ENCODE measurements at places on chromosomes 1 and 21. TPM values are rescaled to one million over a fixed set of nuclear protein-coding genes. Genes with fewer than 3 reads are reported as not detected.

GRCh38 chr1:207836591-207837347, 74.2 kb downstream of the CD34 start:
- no peak for DNase-seq

- no peak for DNase-seq
These were observed 278.5 kb downstream of the KCNH1 start for GRCh38 chr1:210855440-210855839.

GRCh38 chr1:158049853-158050252, 56.4 kb downstream of the KIRREL1 start:
- no peak for DNase-seq

DNA sequence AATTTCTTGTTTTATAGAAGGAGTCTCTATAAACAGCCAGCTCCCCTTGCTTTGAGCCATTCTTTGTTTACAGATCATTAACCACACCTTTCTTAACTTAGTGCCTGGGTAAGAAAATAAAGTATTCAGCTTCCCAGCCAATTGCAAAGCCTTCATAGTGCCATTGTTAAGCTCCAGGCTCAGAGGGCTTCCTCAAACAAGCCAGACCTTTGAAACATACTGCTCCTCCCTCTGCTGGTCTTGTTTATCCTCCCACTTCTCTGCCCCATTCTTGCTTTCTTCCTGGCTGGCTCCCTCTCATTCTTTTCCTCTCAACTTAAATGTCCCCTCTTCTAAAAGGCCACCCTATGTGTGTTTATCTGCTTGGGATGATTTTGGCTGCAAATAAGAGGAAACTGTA, 319.4 kb upstream of the ST6GALNAC5 start:
- peak; percentile 1 for DNase-seq

- DNase-seq, result peak; percentile 91
These were observed 91.2 kb downstream of the SLC45A1 start for GRCh38 chr1:8409106-8409505.

DNA sequence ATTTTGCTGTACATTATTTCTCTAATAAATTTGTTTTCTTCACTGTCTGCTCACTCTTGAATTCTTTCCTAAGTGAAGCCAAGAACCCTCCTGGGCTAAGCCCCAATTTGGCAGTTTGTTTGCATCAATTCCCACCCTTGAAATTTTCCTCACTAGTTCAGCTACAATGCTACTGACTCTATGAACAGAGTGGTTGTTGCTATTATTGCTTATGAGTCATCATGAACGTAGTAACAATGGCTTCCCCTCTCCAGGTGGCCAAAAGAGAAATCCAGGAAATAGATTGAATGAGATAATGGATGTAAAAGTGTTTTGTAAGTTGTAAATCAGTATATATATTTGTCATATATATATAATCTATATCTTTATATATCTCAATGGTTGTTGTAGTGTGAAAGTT, 193.0 kb downstream of the URB2 start:
- no peak for DNase-seq

GRCh38 chr1:44339731-44340130, 15.3 kb downstream of the ERI3 start:
- no peak for DNase-seq

DNA sequence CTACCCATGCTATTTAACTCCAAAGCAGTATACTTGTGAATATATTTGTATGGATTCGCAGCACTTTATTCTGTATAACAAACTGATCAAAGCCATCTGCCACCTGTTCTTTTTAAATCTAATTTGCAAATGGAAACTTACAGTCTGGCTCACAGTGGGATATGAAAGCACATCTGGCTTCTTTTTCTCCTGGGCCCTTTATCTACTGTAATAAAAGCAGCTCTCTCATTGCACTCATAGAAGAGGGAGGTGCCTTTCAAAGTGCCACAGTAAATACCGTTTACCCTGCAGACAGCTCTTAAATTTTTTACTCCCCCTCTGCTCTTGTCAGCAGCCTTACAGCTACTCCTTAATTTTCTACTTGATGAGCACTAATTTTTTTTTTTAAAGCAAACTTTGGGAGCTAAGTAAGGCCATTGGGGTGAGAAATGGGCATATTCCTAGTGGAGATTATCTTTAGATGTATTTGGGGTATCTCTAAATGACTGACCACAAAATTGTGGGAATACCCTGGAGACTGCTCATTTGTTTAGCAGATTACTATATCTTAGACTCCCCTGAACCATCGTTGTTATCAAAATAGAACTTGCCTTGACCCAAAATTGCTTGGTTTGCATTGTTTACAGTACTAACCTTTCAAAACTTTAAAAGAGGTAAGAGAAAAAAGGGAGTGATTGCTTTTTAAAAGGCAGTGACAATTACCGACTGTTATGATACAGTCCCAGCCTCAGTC, 110.1 kb downstream of the VPS13D start:
- DNase-seq, result peak; percentile 75

GRCh38 chr1:161206411-161207140, 4.4 kb downstream of the NDUFS2 start:
- peak; percentile 94 for DNase-seq

DNA sequence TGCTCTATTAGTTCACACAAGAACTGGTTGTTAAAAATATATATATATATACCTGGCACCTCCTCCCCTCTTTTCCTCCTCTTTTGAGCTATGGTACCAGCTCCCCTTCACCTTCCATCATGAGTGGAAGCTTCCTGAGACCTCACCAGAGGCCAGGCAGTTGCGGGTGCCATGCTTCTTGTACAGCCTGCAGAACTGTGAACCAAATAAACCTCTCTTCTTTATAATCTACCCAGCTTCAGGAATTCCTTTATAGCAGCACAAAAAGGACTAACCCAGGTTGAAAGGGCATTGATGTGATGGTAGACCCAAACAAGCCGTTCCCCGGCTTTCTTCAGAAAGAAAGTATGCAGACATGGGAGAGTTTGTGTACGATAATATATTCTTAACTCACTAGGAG, 14.9 kb downstream of the RSPH1 start:
- DNase-seq, result no peak

DNA sequence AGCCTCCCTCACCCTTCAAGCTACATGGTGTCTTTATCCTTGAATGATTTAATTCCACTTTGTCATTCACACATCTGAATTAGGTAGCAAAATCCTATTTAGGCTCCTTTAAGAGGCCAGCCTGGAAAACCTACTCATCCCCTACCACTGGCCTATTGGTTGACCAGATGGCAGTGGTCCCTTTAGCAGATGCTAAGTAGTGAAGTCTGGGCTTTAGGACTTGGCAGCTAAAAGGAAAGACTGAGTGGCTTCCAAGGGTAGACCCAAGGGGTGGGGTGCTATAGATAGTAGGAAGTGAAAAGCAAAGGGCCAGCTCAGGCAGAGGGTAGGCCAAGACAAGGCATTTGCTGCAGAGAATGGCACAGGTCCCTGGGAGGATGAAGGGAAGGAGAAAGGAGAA, 46.6 kb downstream of the KCNJ6 start:
- no peak for DNase-seq

- DNase-seq, result no peak
These were observed 595.3 kb downstream of the PTPRU start for GRCh38 chr1:29831500-29832117.

DNA sequence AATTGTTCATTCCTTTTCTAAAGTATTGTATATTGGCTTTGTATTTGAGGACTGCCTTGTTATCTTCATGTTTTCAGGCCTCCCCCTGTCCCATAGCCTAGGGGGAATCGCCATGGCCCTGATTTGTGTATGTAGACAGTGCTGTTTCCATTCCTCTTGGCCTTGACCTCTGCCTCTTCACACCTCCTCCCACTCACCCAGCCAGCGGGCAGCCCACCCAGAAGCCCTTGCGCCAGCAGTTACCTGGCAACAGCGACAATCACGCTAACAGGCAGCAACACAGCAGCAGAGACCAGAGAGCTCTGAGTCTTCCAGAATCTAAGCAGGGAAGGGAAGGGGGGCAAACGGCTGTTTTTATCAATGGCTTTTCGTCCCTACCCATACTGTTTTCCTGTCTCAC, 50.0 kb upstream of the NPL start:
- no peak for DNase-seq

GRCh38 chr1:248421384-248421783, 18.5 kb downstream of the OR2T1 start:
- peak; percentile 3 for DNase-seq

- DNase-seq, result no peak
These were observed 35.4 kb upstream of the COL24A1 start for GRCh38 chr1:86191958-86192357.

- DNase-seq, result peak; percentile 57
These were observed 1.1 kb downstream of the C4BPB start for GRCh38 chr1:207089627-207090355.

DNA sequence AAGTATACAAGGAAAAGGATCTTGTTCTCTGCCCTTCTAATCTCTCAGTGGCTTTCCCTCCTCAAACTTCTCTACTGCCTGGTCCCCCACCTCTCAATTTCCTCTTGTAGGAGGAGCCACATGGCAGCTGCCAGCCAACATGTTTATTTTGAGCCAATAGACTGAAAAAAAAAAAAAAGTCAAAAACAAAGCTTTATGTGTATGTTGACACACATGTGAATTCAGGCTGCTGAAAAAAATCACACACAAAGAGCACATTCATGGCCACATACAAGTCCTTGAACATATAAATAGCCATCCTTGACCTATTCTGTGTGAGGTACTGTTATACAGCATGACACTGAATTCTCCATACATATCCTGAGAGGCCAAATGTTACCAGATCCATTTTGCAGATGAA, 3.7 kb downstream of the PTPN14 start:
- DNase-seq, result no peak

DNA sequence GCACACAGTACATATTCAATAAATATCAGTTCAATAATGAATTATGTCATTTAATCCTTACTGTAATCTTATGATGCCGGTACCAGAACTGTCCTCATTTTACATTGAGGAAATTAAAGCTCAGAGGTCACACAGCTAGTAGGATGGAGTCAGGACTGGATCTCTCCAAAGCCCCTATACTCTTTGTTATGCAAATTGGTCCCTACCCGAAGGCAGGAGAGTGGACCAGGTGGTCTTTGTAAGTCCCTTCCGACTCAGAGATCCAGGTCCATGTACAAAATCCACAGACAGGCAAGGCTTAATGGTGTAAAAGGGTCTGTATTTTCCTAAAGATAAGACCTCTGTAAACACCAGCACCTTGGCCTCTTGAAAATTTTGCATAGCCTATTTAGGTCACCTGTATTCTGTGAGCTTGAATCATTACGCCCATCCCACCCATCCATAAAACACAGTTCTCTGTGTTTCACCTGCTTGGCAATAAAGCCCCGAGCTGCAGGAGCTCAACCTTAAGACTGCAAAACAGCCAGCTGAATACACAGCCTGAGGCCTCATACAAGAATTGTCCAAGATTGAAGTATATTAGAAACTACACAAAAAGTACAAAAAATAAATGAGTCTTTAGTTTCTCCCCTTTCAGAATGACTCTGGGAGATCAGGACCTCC, 41.7 kb downstream of the PLXNA2 start:
- no peak for DNase-seq

DNA sequence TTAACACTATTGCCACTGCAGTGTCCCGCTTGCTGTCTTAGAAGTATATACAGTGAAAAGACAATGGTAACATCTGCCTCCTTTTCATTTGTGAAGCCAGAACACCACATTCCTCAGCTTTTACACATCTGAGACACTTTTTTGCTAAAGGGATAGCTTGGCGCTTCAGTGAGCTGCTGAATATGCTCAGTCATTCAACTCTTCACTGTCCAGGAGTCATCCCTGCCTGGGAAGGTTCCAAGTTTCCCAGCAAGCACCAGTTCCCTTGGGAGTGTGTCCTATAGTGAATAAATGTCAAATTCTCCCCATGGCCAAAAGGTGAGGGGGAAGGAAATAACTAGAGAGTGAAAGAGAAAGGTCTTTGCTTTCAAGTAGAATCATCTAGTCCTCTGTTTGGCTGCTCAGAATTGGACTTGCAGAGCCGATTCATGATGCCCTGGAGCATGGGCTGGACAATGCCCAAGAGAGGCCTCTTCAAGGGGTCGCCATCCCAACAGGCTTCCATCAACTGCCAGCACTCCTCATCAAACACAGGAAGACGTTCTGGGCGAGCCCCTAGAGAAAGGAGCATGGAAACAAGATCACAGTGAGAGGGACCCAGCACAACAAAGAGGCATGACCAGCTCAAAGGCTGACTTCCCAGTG, 25.5 kb upstream of the RBBP5 start:
- DNase-seq, result peak; percentile 44

DNA sequence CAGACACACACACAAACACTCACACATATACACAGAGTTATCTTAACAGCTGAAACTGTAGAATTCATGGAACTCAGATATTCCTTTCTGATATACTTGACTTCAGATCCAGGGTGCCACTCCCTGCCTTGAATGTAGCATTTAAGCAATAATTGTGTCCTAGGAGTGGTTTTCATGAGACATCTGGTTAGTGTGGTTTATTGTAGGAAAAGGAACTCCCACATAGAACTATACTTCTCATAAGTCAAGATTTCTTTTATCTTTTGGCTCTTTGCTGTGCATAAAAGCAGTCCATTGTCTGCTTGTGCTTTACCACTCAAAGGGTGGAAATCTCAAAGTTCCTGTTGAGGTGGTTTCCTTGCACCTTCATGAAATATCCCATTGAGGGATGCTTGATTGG, 272.6 kb upstream of the SGIP1 start:
- DNase-seq, result peak; percentile 50

GRCh38 chr1:27364696-27365371, 1.9 kb downstream of the MAP3K6 start:
- no peak for DNase-seq

GRCh38 chr1:37097731-37098130, 63.4 kb upstream of the GRIK3 start:
- no peak for DNase-seq

DNA sequence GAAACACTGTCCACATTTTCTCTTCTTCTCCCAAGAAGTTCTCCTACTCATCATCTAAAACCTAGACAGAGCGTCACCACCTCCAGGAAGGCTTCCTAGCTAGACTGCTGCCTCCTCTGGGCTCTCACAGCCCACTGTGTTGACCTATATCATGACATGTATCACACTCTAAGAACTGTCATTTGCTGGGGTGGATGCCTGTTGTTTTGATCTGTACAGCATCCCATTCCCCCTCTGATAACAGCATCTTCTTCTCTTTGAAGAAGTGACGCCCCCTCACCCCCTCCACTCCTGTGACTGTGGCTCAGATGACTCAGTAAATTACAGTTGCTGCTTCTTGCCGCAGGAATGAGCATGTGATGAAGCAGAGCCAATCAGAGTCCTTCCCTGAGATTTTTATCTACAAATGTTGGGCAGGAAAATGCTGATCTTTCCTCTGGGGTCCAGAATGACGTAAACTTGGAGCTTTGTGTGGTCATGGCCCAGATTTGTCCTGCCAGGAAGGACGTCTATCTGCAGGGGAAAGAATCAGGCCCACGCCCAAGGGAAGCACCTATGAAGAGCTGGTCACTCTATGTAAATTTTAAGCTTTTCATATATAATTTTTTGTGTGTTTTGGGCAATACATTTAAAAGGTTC, 28.0 kb upstream of the FOXO6 start:
- DNase-seq, result peak; percentile 35

- peak; percentile 9 for DNase-seq
These were observed 56.0 kb upstream of the EDARADD start for GRCh38 chr1:236338096-236338495.

GRCh38 chr1:174818014-174818616, 181.6 kb upstream of the CACYBP start:
- DNase-seq, result no peak

C1orf146 gene
- not detected for total RNA-seq

S100A7A gene
- not detected for total RNA-seq

VAV3 gene
- 0.43 TPM for total RNA-seq

RUNX3 gene
- not detected for total RNA-seq

CFHR2 gene
- not detected for total RNA-seq

EPHX1 gene
- total RNA-seq, result 31.5 TPM

HEYL gene
- total RNA-seq, result 0.32 TPM

ILDR2 gene
- 0.43 TPM for total RNA-seq

GPR25 gene
- total RNA-seq, result not detected

CACHD1 gene
- 11.9 TPM for total RNA-seq

IVNS1ABP gene
- 76.0 TPM for total RNA-seq

LDLRAP1 gene
- 24.6 TPM for total RNA-seq

Data from fibroblast of villous mesenchyme (primary cell).